ENCODE measurements at places on chromosomes 7 and 10.

GRCh38 chr7:2722591-2722990 is 34.6 kb downstream of the AMZ1 start:
- no peak for DNase-seq

DNA sequence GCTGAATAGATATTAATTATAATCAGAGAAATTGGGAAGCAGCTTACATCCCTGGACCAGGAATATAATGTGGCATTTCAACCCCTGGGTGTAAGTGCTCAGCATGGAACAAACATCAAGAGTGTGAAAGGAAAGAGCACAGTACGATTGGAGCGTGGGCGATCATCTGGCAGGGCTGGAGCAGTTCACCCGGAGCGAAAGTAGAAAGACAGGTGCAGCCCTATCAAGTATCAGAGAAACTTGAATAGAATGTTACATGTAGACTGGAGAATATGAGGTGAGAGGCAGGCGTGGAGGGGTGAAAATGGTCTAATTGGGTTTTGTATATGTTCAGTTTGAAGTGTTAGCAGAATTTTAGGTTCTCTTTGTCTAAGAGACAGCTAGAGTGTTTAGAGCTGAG is 303.0 kb downstream of the MDFIC start:
- no peak for DNase-seq

GRCh38 chr10:61754587-61755550 is 92.1 kb downstream of the CABCOCO1 start:
- DNase-seq = no peak

- DNase-seq = no peak
Observed at GRCh38 chr7:5425507-5426225, 2.0 kb upstream of the TNRC18 start.

- no peak for DNase-seq
Observed at GRCh38 chr7:56121440-56121839, 5.2 kb upstream of the NUPR2 start.

DNA sequence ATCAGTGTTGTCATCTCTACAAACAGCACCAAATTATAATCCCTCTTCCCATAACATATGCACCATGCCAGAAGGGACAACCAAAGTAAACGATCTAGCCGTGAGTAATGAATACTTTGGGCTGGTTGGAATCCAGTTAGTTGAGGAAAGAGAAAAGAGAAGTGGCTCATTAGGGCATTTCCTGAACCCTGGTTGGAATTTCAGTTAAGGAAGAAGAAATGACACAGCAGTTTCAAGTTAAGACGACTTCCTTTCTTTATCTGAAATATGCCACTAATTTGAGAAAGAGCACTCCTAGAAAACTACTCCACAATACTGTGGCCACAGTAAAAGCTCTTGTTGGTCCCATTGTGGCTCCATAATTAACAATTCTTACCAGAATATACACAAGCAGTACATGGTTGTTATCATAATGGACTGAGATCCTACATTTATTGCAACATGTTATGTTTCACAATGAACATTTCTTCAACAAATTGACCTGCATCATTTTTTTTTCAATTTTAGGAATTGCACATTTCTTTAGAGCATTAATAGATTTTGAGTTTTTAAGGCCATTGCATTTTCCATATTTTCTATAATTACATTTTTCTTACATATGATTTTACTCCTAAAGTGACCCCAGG is at the start of gene TFEC:
TFEC (minus strand) TSS at position 113 of the 626 bp plus-strand sequence. CDS start 46,322 bp downstream, outside the sequence.
- no peak for DNase-seq

GRCh38 chr7:92917230-92917629 is 80.9 kb upstream of the CDK6 start:
- no peak for DNase-seq

GRCh38 chr10:35855155-35855947 is 213.3 kb upstream of the FZD8 start:
- DNase-seq = no peak

DNA sequence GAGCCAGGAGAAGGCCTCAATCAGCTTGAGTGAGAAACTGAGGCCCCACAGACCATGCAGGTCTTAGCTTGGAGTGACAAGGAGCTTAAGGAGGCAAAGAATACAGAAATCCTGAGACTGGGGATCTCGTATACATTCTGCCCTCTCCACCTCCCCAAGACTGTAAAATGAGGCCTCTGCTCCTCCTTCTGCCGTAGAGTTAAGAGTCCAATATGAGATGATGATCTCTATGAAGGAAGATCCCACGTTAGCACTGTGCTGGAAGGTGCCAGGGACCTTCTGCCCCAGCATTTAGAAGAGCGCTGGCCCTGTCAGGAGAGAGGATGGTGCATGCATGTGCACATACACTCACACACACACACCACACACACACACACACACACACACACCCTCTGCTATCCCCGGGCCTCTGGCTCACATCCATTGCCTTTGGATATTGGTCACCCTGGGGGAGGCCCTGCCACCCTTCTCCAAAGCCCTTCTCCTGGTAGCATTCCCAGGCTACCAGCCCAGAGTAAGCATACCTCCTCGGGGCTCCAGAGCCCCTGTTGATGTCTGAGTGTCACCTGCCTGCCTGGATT is 15.0 kb downstream of the ZCCHC24 start:
- no peak for DNase-seq

DNA sequence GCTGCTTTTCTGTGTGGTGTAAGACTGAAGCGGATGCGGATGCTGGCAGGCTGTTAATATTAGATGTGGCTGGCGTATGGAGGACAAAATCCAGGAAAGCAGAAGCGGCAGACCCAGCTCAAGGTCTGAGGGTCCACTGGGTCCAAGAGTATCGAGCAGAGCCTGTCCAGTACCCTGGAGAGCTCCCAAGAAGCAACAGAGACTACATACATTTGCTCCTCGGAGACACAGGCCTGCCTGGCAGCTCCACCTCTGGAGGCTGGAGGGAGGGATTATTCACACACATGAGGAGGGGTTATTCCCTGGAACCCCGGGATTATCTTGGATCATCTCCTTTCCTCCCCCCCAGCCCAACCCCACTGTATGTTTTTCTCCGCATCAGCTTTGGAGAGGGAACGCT is 31.3 kb upstream of the LOXL4 start:
- no peak for DNase-seq

- DNase-seq = no peak
Observed at GRCh38 chr7:2063563-2064260, 169.0 kb downstream of the MAD1L1 start.

GRCh38 chr7:86391813-86392212 is 251.9 kb upstream of the GRM3 start:
- DNase-seq = no peak

DNA sequence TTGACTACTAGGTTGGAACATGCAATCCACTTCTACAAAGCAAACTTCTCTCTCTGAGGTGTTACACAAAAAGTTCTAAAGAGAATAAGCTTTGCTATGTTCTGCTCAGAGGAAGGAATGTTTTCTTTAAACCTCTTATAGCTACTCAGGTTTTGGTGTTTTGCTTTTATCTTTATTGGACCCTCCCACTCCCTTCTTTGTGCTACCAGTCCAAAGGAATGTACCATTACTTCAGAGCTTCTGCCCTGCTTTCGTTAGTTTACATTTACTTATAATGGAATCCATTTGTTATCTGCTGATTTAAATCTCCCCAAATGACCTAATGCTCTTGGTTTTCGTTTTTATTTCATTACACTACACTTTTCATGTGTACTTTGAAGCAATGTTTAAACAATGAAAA is 154.9 kb downstream of the ATE1 start:
- no peak for DNase-seq

DNA sequence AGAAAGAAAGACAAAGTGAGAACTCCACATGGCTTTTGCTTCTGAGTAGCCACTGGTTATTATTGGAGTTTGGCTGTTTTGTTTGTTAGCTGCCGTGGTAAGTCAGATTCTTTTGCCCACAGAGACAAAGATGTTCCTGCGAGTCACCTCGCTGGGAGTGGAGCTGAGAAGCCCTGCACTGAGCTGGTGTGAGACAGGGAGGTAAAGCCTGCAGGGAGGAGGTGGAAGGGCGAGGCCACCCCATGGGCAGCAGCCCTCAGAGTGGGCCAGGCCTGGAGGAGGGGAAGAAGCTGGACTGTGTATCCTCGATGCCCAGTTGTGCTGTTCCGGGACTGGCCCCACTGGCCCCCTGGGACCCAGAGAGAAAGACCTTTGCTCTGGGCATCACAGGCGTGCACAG is 14.3 kb upstream of the NOM1 start:
- DNase-seq = no peak

DNA sequence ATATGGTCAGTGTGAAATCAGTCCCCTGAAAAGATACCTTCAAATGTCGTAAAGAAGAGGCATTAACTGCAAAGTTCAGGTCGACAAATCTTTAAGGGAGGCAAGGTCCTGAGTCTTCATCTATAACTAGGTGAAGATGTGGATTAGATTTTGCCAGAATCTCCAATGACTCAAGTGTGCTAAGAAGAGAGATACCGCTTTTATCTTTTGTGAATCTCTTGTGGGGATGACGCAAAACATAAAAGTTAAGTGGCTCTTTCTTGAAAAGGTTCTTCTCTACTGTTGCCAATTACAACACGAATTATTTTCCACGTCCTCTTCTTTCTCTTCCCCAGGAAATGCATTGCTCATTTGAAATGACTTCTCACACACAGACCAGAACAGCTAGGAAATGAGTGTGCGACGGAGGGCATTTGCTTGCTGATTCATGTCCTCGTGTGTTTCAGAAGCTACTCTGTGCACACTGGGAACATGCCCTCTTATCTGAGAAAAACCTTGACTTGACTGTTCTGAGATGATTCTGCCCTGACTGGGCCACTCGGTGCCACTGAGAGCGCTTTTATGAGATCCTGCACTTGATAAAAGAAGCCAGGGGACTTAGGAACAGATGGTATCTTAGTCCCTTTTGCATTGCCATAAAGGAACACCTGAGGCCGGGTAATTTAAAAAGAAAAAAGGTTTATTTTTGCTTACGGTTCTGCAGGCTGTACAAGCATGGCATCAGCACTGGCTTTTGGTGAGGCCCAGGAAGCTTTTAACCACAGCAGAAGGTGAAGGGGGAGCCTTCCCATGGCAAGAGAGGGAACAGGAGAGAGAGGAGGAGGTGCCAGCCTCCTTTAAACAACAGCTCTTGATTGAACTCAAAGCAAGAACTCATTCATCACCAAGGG is 169.5 kb upstream of the PFKP start:
- DNase-seq = no peak

DNA sequence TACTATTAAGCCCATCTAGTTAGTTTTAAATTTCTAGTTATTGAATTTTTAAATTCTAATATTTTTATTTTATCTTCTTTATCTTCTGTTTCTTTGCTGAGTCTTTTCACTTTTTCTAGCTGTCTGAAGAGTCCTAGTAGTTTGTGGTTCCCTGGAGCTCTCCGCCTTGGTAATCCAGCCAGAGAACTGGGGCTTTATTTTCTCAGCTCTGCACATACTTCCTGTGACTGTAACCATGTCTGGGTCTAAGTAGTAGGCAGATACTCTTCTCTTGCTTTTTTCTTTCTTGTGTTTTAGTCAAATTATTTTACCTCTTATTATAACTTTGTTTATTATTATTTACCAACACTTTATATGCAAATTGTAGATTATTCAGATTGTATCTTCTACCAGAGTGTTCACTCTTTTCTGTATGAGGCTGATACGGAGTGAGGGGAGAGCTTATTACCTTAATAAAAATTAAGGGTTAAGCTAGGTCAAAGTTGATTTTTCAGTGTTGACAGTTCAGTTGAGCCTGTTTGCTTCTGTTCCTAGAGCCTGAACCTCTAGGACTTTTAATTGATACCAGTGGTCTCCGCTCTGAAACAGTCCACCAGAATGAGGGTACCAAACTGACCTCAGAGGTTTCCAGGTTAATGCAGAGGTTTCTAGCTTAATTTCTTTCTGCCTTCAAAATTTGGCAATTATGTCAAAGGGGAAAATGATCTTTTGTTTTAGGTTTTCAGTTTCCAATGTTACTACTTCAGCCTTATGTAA is 155.4 kb downstream of the ADK start:
- no peak for DNase-seq

GRCh38 chr7:128869944-128870285 is 7.3 kb downstream of the ATP6V1F start:
- no peak for DNase-seq

DNA sequence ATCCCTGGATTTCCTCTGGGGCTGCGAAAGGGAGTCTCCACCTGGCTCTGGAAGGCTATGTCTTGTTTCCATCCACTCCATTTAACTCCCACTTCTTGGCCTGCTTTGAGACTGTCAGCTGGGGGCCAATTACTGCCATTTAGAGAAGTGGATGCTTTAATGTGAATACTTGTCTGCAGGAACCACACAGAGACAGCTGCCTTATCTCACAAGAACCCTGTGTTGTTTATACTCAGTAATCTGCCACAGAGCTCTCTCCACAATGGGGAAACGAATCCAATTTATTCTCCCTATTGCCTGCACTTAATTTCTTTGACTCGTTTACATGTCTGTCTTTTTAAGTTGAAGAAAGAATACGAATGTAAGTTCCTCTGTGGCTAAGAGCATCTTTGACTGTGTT is 787.0 kb upstream of the C7orf33 start:
- DNase-seq = no peak

- DNase-seq = no peak
Observed at GRCh38 chr7:43110791-43111535, 1.5 kb upstream of the HECW1 start.

GRCh38 chr10:118818621-118819221 is 64.0 kb upstream of the CACUL1 start:
- DNase-seq = no peak

DNA sequence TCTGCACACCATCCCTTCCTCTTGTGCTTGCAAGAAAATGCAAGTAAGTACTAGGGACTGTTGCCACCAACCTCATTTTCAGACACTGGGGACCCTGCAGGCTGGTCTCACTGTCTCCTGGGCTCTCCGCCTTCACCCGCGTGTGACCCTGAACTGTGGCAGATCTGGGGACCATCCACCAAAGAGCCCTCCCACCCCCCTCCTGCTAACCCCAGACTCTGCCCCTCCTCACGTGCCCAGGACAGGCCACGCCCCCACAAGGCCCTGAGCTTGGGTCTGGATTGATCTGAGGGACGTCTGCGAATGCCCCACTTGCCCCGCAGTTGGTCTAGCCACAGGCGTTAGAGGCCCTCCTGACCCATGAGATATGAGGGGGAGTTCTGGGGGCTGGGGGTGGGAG is 8.1 kb downstream of the CNPY1 start:
- no peak for DNase-seq

- no peak for DNase-seq
Observed at GRCh38 chr10:125661941-125662515, 20.9 kb downstream of the TEX36 start.

GRCh38 chr7:159151231-159151630 is 6.6 kb upstream of the VIPR2 start:
- DNase-seq = no peak

GRCh38 chr7:97002555-97003261 is 2.6 kb upstream of the DLX6 start:
- no peak for DNase-seq

Measured in stimulated activated CD4-positive, alpha-beta T cell treated with anti-CD3 and anti-CD28 coated beads, TNF-alpha, amount 100 ng/mL, for 1 hour (primary cell).